ENCODE measurements at places on chromosomes 16 and 17. TPM values are rescaled to one million over a fixed set of nuclear protein-coding genes. Genes with fewer than 3 reads are reported as not detected.

Gene USP43
- 1.6 TPM for total RNA-seq

DNA sequence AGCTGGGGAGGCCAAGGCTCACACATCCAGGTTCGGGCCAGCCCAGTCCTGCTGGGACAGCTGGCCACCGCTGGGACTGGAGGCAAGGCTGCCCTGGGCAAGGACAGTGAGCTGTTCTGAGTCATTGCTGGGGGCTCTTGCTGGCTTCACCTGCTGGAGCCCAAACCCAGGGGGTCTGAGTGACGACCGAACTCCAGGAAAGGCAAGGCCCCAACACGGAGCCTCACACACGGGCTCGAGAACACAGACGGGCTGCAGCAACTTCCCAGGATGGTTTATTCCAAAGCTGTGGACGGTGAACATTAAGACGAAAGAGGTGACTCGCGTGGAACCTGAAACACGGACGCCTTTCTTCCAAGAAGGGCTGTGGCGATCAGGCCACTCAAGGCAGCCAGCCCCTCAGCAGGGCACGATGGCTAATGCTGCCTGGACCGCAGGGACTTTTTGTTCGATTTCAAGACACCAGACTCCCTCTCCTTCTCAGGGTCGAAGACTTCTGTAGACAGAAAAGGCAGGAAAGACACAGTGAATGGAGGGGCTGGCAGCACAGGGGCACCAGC lies 21.5 kb downstream of the KDM8 start:
- H3K36me3 ChIP-seq, result peaks cover 16% of the 10 kb centered on the region
- no peaks in the 10 kb centered on the region for H3K27me3 ChIP-seq
- peak overlapping the region; percentile 28 for H3K27ac ChIP-seq
- H3K4me1 ChIP-seq, result peaks cover 36% of the 10 kb centered on the region

Gene HOXB4
- 3.3 TPM for total RNA-seq

DNA sequence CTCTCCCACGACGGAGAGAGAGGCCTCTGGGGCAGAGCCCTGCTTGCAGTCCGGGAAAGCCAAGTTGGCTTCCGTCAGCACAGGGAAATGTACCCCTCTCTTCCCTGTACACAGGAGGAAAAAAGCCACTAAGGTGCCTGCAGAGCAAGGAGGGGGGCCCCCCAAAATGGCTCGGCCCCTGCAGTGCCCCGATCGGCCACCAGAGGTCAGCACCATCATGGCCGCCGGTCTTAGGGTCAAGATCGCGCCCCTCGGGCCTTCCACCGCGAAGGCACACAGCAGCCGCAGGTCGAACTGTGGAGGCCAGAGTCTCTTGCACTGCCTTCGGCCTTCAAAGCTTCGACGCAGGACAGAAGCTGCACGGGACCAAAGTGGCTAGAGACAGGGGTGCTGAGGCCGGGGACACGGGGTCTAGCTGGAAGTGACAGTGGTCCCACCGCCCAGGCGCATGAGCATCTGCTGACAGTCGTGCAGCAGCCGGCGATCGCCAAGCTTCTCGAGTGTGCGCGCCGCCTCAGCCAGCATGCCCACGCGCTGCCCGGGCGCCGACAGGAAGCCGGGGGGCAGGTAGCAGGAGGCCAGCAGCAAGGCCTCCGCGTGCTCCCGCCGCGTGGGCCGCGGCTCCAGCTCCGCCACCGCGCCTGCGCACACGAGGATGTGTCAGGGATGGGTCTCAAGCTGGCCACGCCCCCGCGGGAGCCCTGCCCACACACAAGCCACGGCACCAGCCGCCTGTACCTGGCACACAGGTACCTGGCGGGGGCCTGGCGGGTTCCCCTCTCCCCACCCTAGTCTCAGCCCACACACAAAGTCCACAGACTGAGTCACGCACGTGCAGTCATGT lies 24.4 kb downstream of the SREBF1 start:
- DNase-seq, result peak; percentile 77
- H3K4me3 ChIP-seq, result no peak overlapping the region
- H3K36me3 ChIP-seq, result peaks cover 5% of the 10 kb centered on the region
- no peaks in the 10 kb centered on the region for H3K27me3 ChIP-seq
- H3K27ac ChIP-seq, result no peak overlapping the region

GRCh38 chr16:19672378-19672777 lies 45.6 kb downstream of the KNOP1 start:
- H3K36me3 ChIP-seq, result no peaks in the 10 kb centered on the region
- no peaks in the 10 kb centered on the region for H3K27me3 ChIP-seq
- H3K27ac ChIP-seq, result no peak overlapping the region
- no peaks in the 10 kb centered on the region for H3K4me1 ChIP-seq

Gene GPR139
- not detected for total RNA-seq

- no peaks in the 10 kb centered on the region for H3K27me3 ChIP-seq
- H3K27ac ChIP-seq, result no peak overlapping the region
- H3K4me3 ChIP-seq, result no peak overlapping the region
- DNase-seq, result no peak
- peaks cover 70% of the 10 kb centered on the region for H3K4me1 ChIP-seq
These were observed 115.3 kb downstream of the ANKRD11 start for GRCh38 chr16:89375021-89375420.

DNA sequence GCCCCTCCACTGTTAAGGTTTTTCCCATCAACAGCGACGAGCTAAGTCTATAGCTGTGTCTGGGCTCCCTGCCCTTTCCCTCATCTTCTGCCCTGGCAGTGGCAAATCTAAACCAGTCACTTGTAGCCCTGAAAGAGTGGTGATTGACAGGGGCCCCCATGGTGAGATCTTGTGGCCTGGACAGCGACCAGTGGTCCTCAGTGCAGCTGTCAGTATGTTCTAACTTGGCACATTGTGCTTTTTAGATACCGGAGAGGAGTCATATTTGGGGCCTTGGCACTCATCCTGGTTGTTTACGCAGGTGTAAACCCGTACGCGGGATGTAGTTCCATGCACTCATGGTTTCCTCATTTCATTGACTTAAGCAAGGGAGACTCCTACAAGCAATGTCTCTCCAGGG lies 57.5 kb upstream of the ARHGAP44 start:
- no peak for DNase-seq
- no peaks in the 10 kb centered on the region for H3K27me3 ChIP-seq
- H3K4me3 ChIP-seq, result no peak overlapping the region
- H3K27ac ChIP-seq, result no peak overlapping the region

- DNase-seq, result no peak
- no peaks in the 10 kb centered on the region for H3K27me3 ChIP-seq
- peaks cover 55% of the 10 kb centered on the region for H3K4me1 ChIP-seq
- no peaks in the 10 kb centered on the region for H3K36me3 ChIP-seq
These were observed 42.2 kb downstream of the TENT4B start for GRCh38 chr16:50195276-50195675.

Data from activated T-cell treated with anti-CD3 and anti-CD28 coated beads, Interleukin-2, amount 50 U/mL, for 72 hours (primary cell).